ENCODE measurements at places on chromosomes 4 and X.
A peak's percentile ranks its signal among the peaks of the same experiment; 100 is the strongest.

DNA sequence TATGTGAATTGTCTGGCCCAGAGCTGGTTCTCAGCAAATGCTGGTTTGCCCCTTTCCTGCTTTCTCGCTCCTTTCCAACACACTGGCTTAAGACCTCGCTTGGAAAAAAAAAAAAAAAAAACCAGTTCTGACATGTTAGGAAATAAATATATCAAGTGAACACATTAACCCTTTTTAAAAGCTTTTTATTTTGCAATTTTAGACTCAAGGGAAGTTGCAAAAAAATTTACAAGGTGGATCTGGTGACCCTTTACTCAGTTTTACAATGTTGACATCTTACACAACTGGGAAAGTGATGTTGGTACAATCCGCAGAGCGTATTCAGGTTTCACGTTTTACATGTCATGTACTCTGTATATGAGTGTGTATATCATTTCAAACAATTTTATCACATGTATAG is 100.1 kb downstream of the RTL5 start:
- DNase-seq: no peak

GRCh38 chr4:88725986-88726385 is 28.4 kb upstream of the NAP1L5 start:
- DNase-seq: no peak

GRCh38 chr4:112952313-112952700 is 97.1 kb upstream of the ANK2 start:
- no peak for DNase-seq

DNA sequence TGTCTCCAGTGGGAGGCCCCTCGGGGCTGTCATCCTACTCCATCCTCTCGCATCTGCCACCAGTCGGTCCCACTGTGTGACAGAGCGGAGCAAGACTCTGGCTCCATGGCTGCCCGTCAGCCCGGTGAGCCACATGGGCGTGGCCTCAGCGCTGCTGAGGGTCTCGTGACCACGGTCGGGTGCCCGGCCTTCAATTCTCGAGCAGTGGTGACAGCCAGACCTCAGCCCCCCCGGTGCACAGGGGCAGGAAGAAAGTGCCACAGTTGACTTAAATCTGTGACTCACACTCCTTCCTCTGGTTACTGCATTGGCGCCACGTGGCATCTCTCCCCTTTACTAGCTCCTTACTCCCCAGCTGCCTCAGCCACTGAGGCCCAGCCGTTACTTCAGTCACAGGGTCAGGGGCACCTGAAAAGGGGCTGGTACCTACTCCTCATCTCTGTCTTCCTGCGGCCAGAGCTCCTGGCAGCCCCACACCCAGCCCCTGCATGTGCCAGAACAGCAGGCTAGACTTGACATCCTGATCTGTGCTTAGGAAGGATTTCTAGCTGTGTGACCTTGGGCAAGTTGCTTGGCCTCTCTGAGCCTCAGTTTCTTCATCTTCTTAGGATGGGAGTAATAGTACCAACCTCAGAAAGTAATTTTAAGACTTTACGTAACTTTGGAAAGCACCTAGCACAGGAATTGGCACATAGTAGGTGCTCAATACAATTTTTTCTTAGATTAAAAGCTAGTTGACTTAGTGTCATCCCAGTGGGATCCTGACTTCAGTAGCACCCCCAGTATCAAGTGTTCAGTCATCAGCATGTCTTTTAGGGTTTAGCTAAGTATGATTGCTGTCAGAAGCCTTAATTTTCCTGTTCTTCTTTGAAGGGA is 66.1 kb downstream of the TNIP2 start:
- no peak for DNase-seq

DNA sequence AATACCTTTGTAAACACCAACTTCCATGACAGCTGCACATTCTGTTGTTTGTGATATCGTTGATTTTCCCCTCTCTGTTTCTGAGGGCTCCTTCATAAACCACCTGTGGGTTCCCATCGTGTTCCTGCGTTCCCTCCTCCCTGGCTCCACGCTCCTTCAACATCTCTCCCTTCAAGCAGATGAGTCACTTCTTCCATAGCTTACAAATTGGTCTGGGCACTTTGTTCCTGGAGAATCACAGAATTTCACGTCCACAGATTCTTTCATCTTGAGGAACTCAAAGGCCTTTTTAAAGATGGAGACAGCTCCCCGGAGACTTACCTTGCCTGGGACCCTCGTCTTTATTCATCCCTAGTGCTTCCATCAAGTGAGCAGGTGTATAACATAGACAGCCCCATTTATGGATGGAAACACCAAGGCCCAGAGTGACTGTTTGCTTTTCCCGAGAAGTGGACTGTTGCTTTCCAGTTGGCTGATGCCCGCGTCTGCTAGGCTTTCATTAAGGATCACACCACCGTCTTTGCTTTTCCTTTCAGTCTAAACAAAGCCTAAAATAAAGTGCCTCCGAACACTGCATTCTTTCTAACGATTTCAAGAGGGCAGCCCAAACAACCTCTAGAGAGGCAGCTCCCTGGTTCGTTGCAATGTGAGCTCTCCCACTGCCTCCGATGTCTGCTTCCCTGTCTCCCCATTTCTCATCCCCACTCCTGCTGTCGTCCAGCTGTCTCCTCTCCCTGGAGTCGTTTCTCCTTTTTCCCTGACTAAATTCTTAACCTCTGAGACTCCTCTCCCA is 146.3 kb upstream of the STX18 start:
- DNase-seq: no peak

DNA sequence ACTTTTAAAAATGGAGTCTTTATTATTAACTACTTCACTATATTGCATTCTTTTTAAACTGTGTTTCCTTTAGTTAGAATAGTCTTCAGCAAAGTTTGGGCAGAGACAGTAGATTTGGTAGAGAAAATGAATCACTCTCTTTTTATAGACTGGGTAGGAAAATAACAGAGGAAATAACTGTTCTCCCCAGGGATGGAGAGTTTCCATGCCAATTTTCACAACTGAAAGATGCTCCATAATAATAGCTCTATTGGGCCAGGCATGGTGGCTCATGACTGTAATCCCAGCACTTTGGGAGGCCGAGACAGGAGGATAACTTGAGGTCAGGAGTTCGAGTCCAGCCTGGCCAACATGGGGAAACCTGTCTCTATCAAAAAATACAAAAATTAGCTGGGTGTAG is 13.1 kb downstream of the HSD17B13 start:
- no peak for DNase-seq

DNA sequence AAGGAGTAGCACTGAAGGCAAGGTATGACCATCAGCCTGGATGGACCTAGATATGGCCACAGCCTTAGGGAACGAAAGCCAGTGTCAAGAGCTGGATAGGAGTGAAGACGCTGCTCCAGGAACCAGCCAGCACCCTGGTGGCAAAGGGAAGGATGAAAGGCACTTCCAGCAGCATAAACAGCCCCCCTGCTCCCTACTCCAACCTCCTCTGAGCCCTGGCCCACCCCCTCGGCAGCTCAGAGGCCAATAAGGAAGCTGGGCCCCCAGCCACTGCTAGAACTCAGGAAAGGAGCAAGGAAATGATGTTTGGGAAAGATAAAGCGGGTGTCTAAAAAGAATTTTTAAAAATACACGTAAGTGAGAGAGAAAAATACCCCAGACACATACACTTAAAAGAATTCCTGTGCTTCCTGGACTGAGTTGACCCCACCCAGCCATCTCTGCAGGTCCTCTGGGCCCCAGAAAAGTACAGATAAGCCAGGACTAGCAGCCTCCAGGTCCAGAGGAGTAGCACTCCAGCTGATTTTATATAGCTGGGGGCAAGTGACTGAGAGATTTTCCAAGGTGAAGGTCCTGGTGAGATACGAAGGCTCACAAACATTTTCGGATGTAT is 170.4 kb downstream of the SHROOM4 start:
- no peak for DNase-seq

- no peak for DNase-seq
Observed at GRCh38 chr4:70571772-70572171, 20.3 kb upstream of the AMBN start.

DNA sequence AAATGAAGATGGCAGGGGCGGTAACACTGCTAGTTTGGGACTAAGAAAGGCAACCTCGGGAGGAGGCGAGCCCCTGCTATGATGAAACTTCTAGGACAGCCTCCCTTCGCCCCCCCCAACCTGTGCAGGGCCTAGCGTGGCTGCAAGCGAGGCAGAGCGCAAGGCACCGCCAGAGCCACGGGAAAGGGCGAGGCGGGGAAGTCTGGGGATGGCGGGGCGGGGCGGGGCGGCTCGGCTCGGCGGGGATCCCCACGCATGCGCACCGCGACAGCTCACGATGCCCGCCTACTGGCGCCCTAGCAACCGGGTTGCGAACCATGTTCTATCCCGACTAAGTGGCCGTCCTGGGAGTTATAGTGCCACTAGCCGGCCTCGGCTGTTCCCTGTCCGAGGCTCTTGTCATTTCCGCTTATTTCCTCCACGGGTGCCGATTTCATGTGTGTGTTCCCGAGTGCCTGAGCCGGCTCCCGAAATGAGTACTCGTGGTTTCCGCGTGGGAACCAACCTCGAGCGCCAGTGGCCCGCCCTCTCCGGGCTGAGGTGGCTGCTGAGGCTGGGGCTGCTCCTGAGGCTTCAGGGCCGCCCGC is 28.7 kb upstream of the RBMX start:
- peak; percentile 92 for DNase-seq

DNA sequence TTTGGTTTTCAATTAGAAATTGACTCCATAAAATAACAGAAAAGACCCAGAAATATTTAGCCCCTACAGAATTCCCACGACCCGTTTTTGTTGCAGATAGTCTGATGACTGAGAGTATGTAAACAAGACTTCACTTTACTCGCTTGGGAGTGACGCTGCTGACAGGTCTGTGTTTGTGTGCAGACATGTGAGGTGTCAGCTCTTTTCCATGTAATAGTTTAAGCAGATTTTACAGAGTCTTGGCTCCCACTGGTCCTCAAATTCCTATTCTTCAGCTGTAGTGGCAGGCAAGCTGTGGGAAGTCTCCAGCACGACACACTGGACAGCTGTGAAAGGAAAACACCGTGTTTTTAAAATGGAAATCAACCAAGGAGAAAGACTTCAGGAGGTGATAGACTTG is 455.7 kb downstream of the GABRG1 start:
- DNase-seq: no peak

DNA sequence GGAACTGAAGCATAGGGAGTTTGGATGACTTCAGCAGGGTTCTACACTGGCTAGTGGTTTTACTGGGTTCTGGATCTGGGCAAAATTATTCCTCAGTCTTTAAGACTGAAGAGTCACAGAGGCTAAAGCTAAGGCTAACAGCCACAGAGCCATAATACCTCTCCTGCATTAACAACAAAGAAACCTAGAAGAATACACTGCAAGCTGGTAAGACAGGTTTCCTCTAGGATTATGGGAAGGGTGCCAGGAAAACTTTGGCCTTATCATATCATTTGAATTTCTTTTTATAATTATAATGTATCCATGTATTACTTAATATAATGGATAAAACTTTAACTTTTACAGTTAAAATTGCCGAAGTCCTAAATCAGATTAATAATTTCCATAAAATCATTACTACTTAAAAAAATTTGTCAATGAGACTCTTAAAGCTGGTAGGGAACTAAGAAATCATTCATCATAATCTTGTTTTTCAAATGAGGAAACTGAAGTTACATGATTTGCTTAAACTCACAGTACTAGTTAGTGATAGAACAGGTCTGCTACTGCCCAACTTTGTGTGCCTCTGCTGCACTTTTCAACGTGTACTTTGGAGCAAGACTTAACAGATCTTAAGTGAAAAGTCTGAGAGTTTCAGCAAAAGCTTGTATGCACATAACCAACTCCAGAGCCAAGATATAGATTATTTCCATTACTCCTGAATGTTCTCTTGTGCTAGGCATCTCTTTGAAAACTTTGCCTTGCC is 24.2 kb upstream of the PGRMC2 start:
- no peak for DNase-seq

DNA sequence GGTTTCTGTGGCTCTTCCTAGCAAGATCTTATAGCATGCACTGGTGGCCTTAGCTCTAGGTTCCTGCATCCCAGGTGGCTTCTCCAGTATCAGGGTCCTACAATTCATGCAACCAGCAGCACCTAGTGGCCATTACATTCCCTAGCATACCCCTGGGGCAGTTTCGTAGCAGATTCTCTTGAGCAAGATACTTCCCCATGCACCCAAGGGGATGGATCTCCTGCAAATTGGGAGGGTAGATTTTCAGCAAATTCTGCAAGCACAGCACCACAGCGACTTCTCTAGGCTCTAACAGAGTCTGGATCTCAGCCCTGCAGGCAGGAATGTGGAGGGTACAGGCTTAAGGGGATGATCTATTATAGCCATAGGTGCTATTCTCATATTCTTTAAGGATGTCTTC is 13.1 kb upstream of the SLC9B1 start:
- peak; percentile 62 for DNase-seq

- DNase-seq: no peak
Observed at GRCh38 chrX:134431894-134432293, 28.1 kb upstream of the HPRT1 start.

DNA sequence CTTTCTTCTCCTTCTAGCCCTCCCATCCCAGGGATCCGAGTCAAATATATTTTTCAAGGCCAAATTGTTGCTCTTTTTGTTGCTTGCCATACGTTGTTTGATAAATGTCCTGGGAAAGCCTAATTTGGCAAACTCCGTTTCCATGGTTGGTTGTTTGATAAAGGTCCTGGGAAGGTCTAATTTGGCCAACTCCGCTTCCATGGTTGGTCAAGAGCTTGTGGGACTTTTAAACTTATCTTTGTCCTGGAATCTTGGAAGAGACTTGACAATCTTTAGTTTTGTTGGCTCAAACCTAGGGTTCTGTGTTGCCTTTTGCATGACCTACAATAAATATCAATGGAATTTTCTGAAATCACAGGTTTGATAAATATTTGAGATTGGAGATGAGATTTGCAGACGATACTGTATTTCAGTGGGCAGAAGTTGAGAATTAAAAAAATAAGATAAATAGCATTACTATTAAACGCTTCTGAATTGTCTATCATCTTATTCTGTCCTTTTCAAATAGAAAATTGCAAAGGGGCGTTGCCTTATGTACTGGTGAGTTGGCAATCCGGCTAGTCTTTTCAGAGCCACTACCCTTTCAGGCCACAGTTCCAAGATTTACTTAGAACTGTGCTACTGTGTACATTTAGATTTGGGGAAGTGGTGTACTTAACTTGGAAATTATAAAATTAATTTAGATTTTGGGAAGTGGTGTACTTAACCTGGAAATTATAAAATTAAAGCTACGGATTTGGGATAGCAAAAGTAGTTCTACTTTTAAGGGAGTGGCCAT is 804 bp downstream of the OSTC start:
- no peak for DNase-seq

DNA sequence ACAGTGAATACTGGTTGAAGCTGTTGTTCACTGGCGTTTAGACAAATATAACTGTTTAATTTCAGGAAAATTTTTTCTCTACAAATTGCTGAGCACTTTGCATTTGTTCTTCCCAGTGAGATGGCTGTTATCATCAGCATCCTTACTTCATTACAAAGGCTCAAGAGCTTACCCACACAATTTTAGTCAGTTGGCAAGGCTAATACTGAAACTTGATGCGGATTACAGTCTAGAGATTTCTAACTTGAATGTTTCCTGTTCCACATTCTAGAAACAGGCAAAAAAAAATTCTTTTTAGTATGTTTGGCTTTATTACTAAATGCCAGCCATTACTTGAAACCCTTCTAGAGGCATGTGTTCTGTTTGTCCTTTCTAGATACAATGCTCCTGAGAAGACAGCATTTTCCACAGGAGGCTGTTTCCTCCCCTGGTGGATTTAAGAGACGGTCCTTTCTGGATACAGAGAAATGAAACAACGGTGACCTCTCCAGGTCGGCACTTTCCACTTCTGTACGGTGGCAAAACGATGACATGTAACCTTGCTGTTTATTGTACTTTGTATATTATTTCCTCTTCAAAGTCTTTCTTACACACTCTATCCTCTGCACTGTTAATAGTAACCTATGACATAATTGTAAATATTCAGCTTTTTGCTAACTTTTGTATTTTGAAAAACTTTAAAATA is 80.9 kb downstream of the RFC1 start:
- DNase-seq: no peak

GRCh38 chr4:144267084-144267483 is 126.6 kb upstream of the GYPA start:
- no peak for DNase-seq
